RWPE2 (cell line): ENCODE measurements at places on chromosomes 12 and 14.
A peak's percentile ranks its signal among the peaks of the same experiment; 100 is the strongest.

GRCh38 chr14:70567791-70568190, 32.7 kb downstream of the MED6 start:
- peak; percentile 56 for DNase-seq

DNA sequence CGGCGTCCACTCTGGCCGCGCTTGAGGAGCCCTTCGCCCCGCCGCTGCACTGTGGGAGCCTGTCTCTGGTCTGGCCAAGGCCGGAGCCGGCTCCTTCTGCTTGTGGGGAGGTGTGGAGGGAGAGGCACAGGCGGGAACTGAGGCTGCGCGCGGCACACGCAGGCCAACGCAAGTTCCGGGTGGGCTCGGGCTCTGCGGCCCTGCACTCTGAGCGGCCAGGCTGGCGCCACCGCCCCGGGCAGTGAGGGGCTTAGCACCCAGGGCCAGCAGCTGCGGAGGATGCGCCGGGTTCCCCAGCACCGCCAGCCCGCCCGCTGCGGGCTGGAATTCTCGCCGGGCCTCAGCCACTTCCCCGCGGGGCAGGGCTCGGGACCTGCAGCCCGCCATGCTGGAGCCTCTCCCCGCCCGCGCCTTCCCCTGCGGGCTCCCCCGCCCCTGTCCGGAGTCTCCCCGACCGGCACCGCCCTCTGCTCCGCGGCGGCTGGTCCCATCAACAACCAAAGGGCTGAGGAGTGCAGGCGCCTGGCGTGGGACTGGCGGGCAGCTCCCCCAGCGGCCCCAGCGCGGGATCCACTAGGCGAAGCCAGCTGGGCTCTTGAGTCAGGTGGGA, 921.2 kb upstream of the FOXG1 start:
- peak; percentile 65 for DNase-seq

DNA sequence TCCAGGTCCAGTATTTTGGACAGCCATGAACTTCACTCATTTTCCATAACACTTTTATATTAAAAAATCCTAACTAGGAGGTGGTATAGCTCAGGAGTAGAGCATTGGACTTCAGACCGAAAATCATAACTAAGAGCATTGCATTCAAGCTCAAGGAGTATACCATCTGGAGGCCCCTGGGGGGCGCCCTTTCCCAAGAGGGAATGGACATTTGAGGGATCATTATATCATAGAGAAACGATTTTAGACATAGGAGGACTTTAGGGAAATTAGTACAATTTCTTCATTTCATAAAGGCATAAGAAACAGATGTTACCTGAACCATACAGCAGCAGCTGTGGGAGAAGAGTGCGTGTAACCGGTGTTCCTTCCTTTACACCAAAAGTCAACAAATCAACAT, 5.2 kb upstream of the ATG14 start:
- no peak for DNase-seq

DNA sequence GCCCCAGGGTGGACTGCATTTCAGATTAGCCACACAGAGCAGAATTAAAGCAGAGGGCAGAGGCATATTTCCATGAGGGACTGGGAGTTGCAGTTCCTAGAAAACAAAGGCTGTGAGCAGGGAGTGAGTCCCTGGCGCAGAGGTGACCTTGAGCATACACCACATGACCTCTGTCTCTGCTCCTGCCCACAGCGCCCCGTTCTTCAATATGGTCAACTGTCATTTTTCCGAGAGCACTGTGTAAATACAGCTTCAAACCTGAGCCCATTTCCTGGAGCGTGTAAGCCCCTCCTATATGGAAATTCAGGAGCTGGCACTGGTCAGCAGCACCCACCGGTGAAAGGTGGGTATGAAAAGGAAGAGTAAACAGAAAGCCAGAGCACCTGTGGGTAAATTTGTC, 192.2 kb upstream of the PELI2 start:
- DNase-seq: no peak

DNA sequence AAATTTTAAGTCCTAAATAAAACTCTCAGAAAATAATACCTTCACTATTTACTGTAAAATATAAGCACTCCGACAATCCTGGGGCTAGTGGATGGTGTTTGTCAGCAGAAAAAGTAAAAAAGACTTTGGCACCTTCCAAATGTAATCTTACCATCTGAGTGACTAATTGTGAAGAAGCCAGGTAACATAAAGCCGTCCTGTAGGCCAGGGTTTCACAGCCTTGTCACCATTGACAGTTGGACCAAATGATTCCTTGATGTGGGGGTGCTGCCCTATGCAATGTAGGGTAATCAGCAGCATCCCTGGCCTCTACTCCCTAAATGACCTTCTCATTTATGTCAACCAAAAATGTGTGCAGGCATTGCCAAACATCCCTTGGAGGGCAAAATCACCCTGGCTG, 87.2 kb downstream of the CAPZA3 start:
- DNase-seq: no peak

DNA sequence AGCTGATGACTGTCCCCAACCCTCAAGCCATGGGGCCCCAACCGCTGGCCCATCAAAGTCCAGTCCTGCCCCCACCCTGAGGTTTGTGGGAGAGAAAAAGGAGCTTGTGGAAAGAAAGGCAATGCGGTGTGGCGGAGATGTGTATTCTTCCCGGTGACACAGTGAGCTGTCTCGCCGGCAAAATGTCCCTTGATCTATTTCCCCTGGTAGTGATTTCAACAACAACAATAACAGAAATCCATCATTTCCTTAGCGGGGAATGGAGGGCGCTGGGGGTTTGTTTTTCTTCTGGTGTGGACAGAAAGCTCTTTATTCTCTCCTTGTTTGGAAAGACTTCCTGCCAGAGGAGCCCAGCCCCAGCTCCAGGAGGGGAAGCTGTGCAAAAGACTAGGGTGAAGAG, 93.7 kb upstream of the LHX5 start:
- DNase-seq: no peak

GRCh38 chr12:130649101-130650045, 66.7 kb downstream of the RIMBP2 start:
- DNase-seq: no peak

GRCh38 chr14:95491936-95492608, 24.4 kb downstream of the SYNE3 start:
- no peak for DNase-seq

DNA sequence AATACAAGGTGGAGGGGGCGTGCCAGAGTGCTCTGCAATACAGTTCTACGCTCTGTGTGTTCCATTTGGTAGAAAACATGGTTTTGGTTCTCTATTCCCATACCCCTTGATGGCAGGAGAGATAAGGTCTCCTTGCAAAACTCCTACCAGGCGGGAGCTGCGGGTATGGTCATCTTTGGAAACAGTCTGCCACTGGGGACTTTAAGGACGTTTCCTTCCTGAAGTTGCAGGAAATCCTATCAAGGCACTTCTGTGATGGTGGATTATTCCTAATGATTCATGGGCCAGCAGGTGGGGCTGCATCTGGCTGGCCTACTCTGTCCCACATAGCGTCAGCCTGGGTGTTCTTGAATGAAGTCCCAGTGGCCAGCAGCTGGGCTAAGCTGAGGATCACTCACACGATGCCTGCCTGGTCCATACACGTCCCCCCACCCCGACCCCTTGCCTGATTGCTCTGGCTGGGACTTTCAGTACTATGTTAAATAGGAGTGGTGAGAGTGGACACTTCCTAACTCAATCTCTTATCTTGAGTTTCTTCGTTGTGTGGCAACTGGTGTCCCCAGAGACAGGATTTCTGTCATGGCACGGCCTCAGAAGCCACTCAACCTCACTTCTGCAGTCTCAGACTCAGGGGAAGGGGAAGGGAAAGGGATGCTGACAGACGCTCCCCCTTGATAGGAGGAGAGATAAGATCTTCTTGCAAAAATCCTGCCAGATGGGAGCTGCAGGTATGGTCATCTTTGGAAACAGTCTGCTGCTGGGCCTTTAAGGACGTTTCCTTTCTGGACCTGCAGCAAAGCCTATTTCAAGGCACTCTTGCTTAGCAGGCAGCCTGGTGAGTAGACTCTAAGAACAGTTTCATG, 61.0 kb upstream of the FKBP4 start:
- no peak for DNase-seq

GRCh38 chr12:125683748-125684381, 618.6 kb downstream of the AACS start:
- no peak for DNase-seq

GRCh38 chr12:117038023-117038680, 61.1 kb downstream of the TESC start:
- DNase-seq: no peak

GRCh38 chr12:18932715-18933114, 194.8 kb downstream of the CAPZA3 start:
- no peak for DNase-seq

GRCh38 chr12:52062167-52063081, 7.4 kb upstream of the ATG101 start:
- no peak for DNase-seq

DNA sequence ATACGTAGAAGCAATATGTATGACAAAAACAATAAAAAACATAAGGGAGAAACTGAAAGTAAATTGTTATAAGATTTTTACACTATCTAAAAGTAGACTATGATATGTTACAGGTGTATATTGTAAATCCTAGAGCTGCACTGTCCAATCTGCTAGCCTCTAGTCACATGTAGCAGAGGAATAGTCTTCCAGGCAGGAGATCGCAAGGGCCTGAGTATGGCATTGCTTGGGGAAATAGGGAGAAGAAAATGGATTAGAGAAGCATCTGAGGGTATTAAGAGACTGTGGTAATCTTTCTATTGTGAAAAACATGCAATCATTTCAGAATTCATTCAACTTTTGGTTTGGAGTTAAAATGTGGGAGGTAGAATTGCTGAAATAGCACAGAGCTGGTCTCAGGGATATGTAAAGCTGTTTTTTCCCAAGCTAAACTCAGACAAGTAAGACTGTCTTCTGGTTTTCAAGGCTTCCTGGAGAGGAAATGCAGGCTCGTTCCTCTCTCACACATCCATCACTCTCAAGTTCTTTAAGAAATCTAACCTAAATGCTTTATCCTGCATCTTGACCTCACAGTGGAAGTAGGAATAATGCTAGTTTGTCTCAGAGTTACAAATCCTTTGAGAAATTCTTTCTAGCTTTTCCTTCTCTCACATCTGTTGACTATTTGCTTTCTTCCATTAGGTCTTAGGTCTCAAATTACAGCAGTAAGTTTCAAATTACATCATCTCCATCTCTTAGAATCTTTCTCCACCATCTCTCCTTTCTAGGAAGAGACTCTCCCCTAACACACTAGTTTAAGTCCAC, 7.6 kb upstream of the CCDC184 start:
- DNase-seq: no peak

DNA sequence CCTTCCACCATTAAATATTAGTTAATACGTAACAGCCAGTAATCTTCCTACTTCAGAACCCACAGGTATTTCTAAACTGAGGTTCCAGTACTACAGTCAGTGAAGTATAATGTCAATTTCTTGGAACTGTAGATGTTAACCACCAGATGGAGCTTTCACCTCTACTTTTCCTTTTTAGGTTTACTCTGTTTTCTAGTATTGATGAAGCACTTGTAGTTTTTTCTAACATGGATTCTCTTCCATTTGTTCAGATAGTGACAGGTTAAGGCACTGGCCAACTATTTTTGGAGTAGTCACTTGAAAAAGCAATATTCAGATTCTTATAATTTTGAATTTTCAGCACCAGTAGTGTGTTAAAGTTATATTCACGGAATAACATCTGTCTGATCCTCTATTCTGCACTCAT, 4.6 kb upstream of the SEC23A start:
- DNase-seq: no peak

DNA sequence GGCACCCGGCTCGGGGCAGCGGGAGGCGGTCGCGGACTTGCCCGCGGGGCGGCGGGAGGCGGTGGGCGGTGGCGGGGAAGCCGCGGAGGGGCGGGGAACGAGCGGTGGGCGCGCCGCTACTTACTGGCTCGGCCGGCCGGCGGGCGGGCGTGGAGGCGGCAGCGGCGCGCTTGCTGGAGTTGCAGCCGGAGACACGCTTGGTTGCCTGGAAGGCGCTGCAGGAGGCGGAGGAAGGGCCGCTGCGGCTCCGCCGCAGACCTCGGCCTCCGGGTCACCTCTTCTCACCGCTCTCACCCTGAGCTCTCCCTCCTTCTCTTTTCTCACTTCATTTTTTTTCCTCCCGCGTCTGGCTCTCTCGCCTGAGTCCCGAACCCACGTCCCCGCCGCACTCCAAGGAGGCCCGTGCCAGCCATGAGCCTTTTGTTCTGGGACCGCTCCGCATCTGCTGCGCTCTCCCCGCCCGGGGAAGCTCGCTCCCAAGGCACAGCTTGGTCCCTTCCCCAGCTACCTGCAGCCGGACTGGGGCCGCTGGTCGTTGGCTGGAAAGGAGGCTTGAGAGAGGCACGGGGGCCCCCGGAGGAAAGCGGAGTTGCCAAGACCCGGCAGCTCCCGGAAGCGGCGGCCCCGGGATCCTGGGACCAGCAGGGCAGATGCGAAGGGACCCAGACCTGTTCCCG, 592 bp upstream of the KCNK10 start:
- no peak for DNase-seq

GRCh38 chr14:24361326-24361725, 6.7 kb upstream of the NFATC4 start:
- no peak for DNase-seq
